ENCODE measurements at places on chromosomes 7 and 10. TPM values are rescaled to one million over a fixed set of nuclear protein-coding genes. Genes with fewer than 3 reads are reported as not detected.

- no peak for DNase-seq
- H3K4me3 ChIP-seq = peak overlapping the region; percentile 92
- no peaks in the 10 kb centered on the region for H3K27me3 ChIP-seq
- H3K36me3 ChIP-seq = no peaks in the 10 kb centered on the region
Measured at GRCh38 chr7:44883961-44884620, 1.2 kb downstream of the PURB start.

The ABCB1 gene
- 7.6 TPM for total RNA-seq

- H3K27me3 ChIP-seq = no peaks in the 10 kb centered on the region
- DNase-seq = no peak
- no peak overlapping the region for H3K4me3 ChIP-seq
- H3K27ac ChIP-seq = no peak overlapping the region
- no peaks in the 10 kb centered on the region for H3K36me3 ChIP-seq
Measured at GRCh38 chr7:158111049-158111751, 476.4 kb downstream of the PTPRN2 start.

DNA sequence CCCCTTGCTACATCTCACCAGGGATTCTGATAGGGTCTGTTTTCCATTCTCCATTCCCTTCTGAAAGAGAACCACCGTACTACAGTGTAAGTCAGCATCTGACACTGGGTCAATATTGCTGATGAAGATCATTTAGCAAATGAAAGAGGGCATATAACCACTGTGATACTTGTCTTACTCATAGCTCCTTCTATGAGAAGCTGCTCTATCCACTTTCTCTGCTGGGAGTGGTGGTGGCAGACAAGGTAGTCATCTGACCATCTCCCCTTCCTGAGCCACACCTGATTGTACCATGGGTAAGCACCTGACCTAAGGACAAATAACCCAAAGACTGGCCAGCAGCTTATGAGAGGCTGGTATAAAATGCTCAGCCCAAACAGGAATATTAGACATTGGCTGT lies 220.4 kb downstream of the DOCK4 start:
- no peaks in the 10 kb centered on the region for H3K27me3 ChIP-seq
- H3K27ac ChIP-seq = no peak overlapping the region
- peaks cover 7% of the 10 kb centered on the region for H3K4me1 ChIP-seq
- H3K36me3 ChIP-seq = no peaks in the 10 kb centered on the region
- no peak overlapping the region for H3K4me3 ChIP-seq
- no peak for DNase-seq

DNA sequence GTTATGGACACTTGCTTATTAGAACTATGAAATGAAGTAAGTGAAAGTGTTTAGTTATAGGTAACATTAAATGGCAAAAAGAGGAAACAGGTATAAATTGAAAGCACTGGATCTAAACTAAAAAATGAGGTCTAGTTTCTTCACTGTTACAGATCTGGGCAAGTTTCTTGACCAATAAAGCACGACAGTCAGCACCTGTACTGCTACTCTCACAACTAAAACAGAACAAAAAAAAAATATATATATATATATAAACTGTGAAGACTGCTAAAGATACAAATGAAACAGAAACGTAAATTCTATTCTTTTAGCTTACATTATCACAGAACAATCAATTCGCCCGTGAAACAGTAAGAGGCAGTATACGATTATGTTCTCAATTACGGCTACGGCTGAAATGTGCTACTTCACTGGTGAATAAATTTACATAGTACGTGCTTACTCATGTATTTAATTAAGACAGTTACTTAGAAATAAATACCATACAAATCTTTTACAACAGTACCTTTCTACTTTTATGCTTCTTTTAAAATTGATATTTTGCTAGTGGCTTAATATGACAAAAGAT lies 4.2 kb downstream of the AHR start:
- DNase-seq = no peak
- peak overlapping the region; percentile 94 for H3K4me3 ChIP-seq
- no peaks in the 10 kb centered on the region for H3K36me3 ChIP-seq
- peak overlapping the region; percentile 94 for H3K27ac ChIP-seq

The UBE3C gene
- total RNA-seq = 93.3 TPM

The GPR85 gene
- 0.46 TPM for total RNA-seq

DNA sequence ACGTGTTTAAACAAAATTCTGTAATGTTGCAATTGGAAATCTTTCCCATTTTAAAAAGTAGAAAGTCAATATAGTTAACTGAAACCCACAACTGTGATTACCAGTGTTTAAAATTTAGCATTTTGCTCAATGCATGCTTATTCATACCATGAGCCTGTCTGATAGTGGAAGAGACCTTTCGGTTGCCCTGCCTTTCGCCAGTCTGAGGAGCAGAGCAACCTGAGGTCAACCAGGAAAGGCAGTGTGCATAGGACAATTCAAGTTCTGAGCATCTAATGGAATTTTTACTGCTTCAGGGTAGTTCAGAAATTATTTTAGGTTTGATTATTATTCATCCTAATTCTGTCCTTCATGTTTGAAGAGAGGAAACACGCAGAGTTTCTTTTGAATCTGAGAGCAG lies 100.8 kb downstream of the CUBN start:
- no peaks in the 10 kb centered on the region for H3K36me3 ChIP-seq
- H3K27me3 ChIP-seq = no peaks in the 10 kb centered on the region
- DNase-seq = no peak
- peak overlapping the region; percentile 60 for H3K27ac ChIP-seq
- H3K4me3 ChIP-seq = no peak overlapping the region

DNA sequence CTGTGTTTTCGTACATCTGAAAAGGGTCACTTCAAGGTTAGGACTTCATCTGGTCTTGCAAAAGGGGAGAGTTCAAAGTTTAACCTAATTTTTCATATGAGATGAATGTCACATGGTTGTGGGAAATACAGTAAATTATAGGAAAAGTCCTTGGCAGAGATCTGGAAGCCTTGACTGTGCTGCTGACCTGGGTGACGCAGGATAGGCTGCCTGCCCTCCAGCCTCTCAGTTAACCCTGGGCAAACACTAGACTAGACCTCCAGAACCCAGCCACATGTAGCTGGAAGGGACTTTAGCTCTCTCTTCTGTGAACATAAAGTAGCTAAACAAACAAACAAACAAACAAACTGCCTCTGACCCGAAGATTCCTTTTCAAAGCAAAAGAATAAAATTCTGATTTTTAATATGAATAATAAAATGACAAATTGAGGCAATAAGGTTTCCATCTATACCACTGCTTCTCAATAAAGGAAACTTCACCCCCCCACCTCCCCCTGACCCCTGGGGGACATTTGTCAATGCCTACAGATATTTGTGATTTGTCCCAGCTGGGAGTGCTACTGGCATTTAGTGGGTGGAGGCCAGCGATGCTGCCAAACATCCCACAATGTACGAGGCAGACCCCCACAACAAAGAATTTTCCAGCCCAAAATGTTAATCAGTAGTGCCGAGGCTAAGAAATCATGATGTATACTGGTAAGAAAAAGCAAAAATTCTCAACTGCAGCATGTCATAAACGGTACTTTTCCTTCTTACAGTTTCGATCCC lies 75.2 kb upstream of the PRR15 start:
- no peaks in the 10 kb centered on the region for H3K36me3 ChIP-seq
- no peaks in the 10 kb centered on the region for H3K27me3 ChIP-seq
- H3K4me3 ChIP-seq = no peak overlapping the region
- peaks cover 53% of the 10 kb centered on the region for H3K4me1 ChIP-seq
- DNase-seq = peak; percentile 82

The HOXA4 gene
- 26.8 TPM for total RNA-seq
